ELR (cell line): ENCODE measurements at places on chromosomes 3 and 15.

DNA sequence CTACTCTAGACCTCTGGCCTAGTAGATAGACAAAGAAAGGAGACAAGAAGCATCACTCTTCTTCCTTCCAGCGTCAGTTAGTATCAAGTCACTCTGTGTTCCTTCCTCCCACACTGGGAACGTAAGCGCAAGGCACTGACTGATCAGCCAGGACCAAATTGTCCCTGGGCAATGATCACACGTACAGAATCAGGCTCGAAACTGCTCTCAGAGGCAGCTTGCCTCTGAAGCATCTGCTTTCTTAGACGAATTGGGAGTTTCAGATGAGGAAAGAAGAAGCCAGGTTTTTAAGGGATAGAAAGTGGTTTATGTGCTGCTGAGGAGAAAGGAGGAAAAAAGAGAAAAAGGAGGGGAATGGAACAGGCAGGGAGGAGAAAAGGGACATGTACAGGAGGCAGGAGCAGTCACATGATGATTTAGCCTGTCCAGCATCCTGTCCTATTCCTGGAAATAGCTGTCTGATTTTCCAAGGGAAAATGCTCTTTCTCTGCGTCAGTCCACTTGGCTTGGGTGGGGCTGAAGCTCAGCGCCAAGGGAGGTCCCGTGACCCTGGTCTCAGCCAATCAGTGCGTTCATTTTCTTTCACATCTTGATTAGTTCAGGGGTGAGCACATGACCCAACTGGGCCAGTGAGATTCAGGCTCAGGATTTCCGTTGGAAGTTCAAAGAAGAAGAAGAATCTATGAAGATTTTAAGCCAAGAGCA is 102.0 kb upstream of the PRICKLE2 start:
- peak; percentile 48 for DNase-seq

DNA sequence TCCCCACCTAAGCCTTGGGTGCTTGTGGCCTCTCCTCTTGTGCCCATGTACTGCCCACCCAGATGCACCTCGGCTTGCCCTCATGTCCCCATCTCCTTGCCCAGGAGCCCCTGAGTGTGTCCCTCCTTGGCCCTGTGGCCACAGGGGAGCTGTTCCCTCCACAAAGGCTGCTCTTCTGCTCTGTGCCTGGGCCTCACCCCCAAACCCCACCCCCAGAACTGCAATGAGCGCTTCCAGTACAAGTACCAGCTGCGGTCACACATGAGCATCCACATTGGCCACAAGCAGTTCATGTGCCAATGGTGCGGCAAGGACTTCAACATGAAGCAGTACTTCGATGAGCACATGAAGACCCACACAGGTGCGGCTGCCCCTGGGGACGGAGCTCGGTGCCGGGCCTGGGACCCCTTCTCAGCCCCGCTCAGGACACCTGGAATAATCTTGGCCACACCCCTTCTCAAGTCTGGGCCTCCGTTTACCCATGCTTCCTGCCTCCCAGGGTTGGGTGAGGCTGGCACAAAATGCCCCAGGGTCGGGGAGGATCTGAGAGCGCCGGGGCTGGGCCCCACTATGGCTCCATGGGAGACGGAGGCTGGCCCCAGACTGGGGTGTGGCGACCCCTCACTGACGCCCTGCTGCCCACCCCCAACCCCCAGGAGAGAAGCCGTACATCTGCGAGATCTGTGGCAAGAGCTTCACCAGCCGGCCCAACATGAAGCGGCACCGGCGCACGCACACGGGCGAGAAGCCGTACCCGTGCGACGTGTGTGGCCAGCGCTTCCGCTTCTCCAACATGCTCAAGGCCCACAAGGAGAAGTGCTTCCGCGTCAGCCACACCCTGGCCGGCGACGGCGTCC is 10.3 kb downstream of the ZBTB47 start:
- DNase-seq, result no peak

DNA sequence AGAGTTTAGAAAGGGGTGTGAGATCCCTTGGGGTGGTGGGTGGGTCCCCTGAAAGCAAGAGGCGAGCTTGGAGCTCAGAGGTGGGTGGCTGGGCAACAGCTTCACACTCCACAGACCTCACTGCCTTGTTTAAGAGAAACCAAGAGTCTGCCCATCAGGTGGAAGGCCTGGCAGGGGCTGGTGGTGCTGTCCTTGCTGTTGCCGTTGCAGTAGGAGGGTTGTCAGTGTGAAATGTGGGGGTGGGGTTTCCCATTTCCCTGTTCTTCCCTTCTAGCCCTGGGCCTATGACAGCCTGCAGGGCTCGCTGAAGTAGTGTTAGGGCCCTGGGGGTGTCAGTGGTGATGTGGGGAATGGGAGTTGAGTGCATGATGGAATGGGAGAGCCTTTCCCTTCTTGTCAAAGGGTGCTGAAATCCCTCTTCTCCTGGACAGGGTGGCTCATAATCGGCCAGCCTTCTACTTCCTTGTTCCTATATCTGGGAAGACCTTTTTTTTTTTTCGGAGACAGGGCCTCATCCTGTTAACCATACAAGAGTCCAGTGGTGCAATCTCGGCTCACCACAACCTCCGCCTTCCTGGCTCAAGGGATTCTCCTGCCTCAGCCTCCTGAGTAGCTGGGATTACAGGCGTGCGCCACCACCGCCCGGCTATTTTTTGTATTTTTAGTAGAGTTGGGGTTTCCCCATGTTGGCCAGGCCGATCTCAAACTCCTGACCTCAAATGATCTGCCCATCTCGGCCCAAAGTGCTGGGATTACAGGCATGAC is 4.3 kb downstream of the PLEKHO2 start:
- DNase-seq, result no peak

GRCh38 chr15:22786868-22787698 is 639 bp downstream of the NIPA1 start:
- DNase-seq, result peak; percentile 38

GRCh38 chr3:99128725-99129505 is 227.4 kb upstream of the DCBLD2 start:
- peak; percentile 97 for DNase-seq

DNA sequence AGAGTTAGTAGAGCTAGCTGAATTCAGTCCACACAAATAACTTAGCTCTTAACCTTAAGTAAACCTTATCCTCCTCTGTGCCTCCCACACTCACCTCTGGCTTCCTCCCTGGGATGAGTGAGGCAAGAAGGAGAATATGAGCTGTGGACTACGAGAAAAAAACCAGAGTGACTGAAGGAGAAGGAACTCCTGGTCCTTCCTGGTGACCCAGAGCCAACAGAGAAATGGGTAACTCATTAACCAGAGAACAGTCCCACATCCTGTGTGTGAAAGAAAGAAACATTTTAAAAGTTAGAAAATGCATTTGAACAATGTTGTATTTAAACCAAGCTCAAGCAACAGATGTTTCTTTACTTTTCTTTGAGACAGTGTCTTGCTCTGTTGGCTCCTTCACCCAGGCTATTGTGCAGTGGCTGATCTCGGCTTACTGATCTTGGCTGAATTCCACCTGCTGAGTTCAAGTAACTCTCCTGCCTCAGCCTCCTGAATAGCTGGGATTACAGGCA is 27.5 kb upstream of the FAM81A start:
- no peak for DNase-seq

DNA sequence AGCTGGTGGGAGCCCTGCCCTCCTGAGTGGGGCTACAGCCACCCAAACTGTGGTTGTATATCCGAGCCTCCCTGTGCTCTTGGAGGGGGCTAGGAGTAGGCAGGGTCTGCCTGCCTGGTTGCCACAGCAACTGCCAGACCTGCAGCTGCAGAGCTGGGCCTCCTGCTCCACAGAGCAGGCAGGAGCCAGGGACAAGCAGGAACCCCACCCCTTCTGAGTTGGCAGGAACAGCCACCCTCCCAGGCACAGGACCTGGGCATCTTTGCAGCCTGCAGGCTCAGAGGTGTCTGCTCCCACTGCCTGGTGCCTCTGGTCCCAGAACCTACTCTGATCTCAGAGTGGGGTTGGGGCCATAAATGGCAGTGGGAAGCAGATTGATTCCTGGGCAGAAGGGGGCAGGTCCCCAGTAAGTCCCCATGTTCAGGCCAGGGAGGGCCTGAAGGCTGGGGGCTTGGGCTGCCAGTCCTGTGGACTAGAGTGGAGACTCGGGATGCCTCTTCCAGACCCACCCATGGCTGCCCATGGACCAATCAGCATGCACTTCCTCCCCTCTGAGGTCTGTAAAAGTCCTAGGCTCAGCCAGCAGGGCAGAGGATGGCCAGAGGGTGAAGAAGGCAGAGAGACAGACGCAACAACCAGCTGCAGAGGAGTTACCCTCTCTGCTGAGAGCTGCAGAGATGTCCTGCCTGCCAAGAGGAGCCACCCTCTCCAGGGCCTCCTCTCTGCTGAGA is 10.3 kb upstream of the LRRC31 start:
- DNase-seq, result no peak

- DNase-seq, result no peak
These were observed 22.4 kb downstream of the LIPC start for GRCh38 chr15:58453931-58454793.

DNA sequence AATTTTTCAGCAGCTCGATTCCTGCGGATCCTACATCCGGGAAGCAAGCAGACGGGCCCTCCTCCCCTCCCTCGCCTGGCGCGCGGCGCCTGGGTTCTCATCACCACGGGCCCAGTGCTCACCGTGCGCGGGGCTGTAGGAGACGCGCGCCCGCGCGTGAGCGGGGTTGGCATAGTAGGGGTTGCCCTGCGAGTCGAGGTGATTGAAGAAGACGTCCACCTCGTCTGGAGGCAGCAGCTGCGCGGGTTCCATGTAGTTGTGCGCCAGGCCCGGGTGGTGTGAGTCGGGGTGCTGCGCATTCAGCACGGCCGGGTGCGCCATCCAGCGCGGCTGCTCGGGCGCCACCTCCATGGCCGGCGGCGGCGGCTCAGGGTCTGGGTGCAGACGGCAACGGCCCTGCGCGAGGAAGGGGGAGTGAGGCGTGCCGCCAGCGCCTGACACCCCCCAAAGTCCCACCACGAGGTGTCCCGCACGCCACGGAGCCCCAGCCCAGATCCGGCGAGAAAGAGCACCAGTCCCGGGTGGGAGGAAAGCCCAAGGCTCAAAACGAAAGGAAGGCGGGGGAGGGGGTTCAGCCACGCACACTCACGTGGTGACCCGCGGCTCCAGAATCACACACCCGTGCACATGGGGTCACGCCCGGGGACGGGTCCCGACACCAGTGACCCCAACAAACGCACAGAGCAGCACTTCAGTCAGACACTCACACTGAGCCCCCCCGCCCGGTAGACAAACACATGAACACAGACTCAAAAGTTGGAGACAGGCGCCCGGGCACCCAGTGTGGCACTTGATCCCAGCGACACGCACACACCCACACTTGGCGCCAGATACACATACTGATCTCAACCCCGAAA is 6.1 kb downstream of the GATA2 start:
- peak; percentile 69 for DNase-seq

- DNase-seq, result no peak
These were observed 10.3 kb downstream of the EID1 start for GRCh38 chr15:48888191-48888590.

- DNase-seq, result no peak
These were observed 333.5 kb upstream of the NR2E3 start for GRCh38 chr15:71476823-71477222.

GRCh38 chr3:191254098-191254873 is 55.2 kb downstream of the OSTN start:
- no peak for DNase-seq

- DNase-seq, result peak; percentile 90
These were observed 54.1 kb downstream of the ITGB5 start for GRCh38 chr3:124832782-124833709.

- no peak for DNase-seq
These were observed 95.1 kb upstream of the MRPS22 start for GRCh38 chr3:139248593-139249255.

DNA sequence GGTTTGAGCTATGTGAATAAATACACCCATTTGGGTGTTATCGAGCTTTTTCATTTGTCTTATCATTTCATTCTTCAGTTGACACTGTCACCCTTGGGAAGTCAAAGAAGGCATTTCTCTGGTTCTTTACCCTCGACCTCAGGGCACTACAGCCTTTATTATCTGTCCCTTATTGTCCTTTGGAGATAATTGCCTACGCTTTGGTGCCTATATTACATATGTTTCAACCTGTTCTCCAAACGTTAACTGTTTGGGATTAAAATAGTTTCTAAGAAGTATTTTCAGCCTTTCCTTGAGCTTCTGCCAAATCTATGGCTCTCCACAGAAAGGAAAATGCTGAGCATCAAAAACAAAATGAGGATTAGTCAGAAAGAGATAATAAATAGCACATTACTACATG is 395.4 kb upstream of the ADAMTS9 start:
- DNase-seq, result no peak

DNA sequence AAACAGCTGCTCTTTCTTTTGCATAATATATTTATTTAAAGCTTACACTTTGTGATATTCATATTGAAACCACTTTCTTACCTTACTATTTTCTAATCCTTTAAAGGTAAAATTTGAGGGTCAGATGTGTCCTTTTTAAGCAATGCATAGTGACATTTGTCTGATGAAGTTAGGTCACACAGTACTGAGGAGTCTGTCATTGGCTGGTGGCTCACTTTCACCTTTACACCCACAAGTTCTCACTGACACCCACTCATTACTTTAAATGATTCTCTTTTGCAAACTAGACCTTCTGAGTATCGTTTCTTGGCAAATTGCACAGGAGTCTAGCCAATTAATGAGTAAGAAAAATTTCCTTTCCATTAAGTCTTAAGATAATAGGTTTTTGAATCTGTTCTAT is 758.3 kb upstream of the ARPP21 start:
- DNase-seq, result no peak

- DNase-seq, result no peak
These were observed 3.0 kb upstream of the CALML4 start for GRCh38 chr15:68208136-68208535.

- DNase-seq, result no peak
These were observed 104.4 kb downstream of the DNAJB8 start for GRCh38 chr3:128362026-128362965.

DNA sequence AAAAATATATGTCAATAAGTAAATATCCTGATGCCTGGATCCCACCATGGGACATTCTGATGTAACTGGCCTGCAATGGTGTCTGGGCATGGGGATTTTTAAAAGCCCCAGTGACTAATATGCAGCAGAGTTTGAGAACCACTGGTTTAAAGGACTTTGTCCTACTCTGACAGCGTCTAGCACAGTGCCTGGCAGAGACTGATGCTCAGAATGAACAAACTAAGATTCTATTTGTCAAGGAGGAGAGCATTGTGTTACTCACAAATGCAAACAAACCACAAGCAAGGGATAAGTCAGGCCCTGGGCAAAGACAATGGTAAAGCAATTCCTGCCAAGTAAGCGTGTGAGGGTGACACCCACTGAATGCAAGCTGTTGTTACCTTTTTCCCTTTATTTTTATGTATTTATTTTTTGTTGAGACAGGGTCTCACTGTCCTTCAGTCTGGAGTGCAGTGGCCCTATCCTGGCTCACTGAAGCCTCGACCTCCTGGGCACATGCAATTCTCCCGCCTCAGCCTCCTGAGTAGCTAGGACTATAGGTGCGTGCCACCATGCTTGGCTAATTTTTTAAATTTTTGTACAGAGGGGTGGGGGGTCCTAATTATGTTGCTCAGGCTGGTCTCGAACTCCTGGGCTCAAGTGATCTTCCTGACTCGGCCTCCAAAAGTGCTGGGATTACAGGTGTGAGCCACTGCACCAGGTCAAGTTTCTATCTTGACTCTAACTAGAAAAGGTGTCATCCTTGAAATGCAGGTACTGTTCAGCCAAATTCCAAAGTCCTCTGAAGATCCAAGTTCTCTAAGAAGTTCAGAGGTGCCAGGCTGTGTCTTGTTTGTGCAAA is 909 bp upstream of the GPD1L start:
- DNase-seq, result peak; percentile 3
